Stomach (tissue), 19 donors: ENCODE measurements at places on chromosomes 6 and 20.

DNA sequence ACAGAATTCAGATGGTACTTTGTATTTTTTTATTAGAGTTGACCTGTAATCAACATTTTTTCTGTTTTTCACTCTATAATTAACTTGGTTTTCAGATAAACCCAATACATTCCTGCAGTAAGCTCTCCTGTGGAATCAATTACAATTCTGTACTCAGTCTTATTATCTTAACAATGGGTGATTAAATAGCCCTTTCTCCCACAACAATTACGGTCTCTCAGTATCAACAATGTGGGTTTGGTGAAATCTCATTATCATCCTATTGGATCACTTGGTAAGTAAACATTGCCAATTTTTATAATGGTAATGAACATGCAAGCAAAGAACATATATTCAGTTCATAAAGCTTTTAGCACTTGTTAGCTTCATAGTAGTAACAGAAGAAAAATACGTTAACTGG lies 438.9 kb upstream of the EPHA7 start:
- no peak for DNase-seq

DNA sequence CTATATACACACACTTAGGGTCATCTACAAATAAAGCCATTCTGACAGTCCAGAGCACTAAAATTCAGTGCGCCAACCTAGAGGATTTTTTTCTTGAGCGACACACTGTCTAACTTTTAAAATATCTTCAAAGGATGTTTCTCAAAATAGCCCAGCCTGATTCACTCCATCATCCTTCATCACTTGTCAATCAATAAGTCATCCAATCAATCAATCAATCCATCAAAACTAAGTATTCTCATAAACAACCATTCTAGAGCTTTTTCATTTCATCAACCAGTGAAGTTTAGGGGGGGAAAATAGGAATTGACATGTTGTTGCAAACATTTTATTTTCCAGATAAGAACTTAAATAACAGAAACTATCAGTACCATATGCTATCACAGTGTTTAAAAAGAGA lies 183.2 kb downstream of the HDGFL1 start:
- no peak for DNase-seq

- DNase-seq = no peak
Observed at GRCh38 chr20:4813863-4814695, 92.4 kb downstream of the PRND start.

- no peak for DNase-seq
Observed at GRCh38 chr6:42230345-42231321, 13.0 kb upstream of the MRPS10 start.

- no peak for DNase-seq
Observed at GRCh38 chr20:11246251-11246775, 572.5 kb upstream of the JAG1 start.

DNA sequence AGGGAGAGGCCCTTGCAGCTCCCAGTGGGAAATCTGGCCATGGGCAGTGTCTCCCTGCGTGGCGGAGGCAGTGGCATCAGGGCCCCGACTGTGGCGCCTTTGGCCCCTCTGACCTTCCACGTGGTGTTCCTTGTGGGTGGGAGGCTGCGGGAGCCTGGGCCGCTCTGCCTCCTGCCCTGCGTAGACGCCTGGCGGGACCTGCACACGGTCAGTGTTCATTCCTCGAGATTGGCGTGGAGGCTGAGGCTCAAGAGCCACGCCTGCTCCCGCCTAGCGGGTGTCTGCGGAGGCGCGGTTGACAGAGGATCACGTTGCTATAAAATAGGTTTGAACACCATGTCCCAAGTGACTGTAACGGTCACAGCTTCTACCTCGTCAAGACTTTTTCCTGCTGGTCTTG lies 14.0 kb downstream of the COL9A3 start:
- peak; percentile 14 for DNase-seq

DNA sequence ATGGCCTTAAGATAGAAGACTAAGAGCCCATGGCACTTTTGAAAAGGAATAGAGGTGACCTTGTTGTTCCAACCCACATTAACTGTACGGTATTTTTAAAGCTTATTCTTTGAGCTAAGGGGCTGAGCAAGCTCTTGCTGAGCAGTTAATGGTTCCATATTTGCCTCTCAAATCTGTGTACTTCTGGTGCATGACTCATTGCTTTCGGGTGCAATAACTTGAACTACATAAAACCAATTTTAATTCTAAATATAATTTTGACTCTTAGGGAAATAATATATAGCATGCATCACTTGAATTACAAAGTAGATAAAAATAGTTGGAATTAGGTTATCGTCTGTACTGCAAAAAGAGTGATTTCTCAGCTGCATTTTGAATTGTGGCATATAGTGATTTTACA lies 348.1 kb upstream of the CITED2 start:
- DNase-seq = no peak
